Left lung (tissue), 14 donors: ENCODE measurements at places on chromosomes 5 and 9. TPM values are rescaled to one million over a fixed set of nuclear protein-coding genes. Genes with fewer than 3 reads are reported as not detected.

BAAT gene
- polyA plus RNA-seq, result 0.42 TPM

BTNL3 gene
- not detected for polyA plus RNA-seq

CCL28 gene
- polyA plus RNA-seq, result 0.50 TPM

ROR2 gene
- 29.1 TPM for polyA plus RNA-seq

NACC2 gene
- polyA plus RNA-seq, result 5.4 TPM

STPG3 gene
- 0.71 TPM for polyA plus RNA-seq

HRH2 gene
- 8.7 TPM for polyA plus RNA-seq

LECT2 gene
- 0.79 TPM for polyA plus RNA-seq

SMIM23 gene
- not detected for polyA plus RNA-seq

GAPT gene
- polyA plus RNA-seq, result 0.88 TPM
